Stimulated activated naive CD8-positive, alpha-beta T cell treated with anti-CD3 and anti-CD28 coated beads, Interleukin-15, Interleukin-2, amounts not matched to agents 100 U/mL and 50 U/mL, for 24 hours (primary cell): ENCODE measurements at places on chromosomes 3 and 15.
A peak's percentile ranks its signal among the peaks of the same experiment; 100 is the strongest.

GRCh38 chr3:57951066-57951882 is 56.9 kb upstream of the FLNB start:
- peak; percentile 16 for DNase-seq

DNA sequence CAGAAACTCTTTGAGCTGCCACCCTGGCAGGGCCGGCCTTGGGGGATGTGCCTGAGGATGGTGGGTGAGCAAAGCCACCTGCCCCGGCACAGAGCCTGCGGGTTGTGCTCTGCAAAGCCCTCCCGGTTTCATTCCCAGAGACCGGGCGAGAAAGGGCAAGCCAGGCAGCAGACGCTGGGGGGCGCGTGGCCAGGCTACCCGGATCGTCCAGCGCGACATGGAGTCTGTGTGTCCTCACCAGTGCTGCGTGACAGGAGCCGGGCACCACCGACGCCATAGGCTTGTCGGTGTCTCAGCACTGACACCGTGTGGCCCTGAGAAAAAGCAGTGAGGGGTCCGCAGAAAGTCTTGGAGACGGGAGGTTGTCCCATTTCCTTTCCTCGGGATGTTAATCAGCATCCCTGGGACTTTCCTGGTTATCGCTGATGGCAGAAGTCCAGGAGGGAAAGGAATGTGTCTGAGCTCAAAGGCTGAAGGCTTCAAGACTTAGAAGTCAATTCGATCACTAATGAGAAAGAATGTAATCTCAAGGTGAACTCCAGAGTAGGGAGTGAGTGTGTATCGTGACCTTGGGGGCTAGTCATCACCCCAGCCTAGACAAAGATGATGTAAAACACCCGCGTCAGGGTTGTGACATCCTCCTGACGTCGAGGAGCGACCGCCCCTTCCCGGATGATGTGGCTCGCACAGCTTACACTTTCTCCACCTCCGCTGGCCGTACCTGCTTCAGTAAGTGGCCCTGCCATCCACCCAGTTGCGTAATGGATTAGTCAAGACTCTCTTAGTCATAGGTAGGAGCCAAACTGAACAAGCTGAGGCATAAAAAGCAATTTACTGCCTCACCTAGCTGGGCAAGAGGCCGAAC is 36.3 kb upstream of the PLA2G4E start:
- DNase-seq, result peak; percentile 65

- DNase-seq, result no peak
These were observed 181.8 kb downstream of the MCTP2 start for GRCh38 chr15:94412979-94413746.

DNA sequence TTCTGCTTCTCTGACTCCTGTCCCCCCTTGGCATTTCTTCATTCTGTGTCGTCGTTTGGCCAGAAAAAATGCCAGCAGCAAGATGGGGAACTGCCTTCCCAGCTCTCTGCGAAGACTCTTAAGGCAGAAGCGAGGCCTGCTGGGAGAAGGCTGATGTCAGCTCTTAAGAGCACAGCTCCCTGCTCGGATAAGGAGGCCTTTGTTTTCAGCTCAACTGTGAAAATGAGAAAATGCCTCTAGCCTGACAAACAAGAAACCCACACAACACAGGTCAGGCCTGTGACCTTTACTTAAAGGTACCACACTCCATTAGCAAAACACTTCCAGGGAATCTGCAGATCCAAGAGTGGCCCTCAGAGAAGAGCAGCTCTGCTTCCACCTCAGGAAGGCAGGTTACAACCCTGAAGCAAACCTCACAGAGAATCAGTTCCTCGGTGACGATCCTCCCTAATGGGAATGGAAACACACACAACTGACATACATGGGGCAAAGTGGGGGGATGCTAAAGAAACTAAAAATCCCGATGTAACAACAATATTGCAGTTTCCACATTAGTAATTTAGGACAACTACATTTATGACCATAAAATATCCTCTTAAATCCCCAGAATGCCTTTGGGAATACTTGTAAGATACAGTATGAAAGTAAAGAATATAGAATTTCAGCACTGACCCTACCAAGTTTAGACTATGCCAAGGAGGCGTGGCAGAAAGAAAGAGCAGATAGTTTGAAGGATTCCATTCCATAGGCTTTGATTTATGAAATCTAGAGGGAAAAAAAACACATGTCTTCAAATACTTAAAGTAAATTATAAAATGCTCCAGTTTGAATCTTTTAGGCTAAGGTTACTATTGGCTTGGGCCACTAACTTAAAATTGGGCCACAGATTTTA is 52.1 kb downstream of the VGLL4 start:
- DNase-seq, result no peak

- DNase-seq, result no peak
These were observed 6.7 kb downstream of the VIPR1 start for GRCh38 chr3:42509111-42509510.

DNA sequence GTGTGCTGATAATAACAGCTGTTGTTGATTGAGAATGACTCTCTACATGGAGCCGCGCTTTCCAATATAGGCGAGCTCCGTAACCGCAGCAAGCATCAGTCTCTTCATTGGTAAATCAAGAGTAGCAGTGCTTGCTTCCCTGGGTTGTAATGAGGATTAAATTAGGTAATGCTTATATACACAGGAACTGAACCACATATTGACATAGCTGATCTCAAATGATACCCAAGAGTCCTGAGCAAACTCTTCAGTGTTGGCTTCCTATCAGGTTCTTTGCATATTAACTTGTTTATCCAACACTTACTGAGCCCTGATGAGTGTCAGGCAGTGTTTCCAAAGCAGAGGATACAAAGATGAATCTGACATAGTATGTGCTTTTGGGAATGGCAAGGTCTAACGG is 46.4 kb upstream of the SLCO3A1 start:
- no peak for DNase-seq

DNA sequence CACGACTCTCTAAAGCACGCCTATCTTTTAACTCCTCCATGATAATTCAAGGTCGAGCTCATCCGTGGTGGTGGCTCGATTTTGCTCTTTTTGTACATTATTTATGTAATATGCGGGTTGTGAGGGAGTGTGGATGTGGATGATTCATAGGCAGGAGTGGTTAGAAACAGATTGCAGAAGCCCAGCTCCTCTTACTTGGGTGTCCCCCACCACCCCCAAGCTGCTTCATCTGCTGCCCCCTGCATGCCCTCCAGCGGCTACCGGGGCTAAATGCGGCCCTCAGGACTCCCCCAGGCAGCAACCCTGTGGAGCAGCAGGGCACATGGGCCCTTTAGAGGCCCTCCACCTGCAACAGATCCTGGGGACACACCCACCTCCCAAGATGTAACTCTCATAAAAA is 111.5 kb upstream of the SELENOK start:
- no peak for DNase-seq

DNA sequence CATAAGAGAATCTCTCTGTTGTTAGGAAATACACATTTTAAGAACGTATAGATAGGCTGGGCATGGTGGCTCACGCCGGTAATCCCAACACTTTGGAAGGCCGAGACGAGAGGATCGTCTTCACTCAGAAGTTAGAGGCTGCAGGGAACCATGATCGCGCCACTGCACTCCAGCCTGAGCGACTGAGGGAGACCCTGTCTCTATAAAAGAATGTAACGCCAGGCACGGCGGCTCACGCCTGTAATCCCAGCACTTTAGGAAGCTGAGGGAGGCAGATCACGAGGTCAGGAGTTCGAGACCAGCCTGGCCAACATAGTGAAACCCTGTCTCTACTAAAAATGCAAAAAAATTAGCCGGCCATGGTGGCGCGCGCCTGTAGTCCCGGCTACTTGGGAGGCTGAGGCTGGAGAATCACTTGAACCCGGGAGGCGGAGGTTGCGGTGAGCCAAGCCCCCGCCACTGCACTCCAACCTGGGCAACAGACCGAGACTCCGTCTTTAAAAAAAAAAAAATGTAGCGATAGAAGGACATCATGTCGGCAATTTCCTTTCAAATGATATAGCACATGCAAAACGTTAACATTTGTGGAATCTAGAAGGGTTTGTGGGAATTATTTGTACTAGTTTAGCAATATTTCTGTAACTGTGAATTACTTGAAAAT is 730 bp upstream of the RPL14 start:
- DNase-seq, result no peak

- no peak for DNase-seq
These were observed 30.5 kb downstream of the PRR20G start for GRCh38 chr3:127257351-127257750.

- DNase-seq, result no peak
These were observed 76.6 kb downstream of the C3orf70 start for GRCh38 chr3:185076219-185076618.

DNA sequence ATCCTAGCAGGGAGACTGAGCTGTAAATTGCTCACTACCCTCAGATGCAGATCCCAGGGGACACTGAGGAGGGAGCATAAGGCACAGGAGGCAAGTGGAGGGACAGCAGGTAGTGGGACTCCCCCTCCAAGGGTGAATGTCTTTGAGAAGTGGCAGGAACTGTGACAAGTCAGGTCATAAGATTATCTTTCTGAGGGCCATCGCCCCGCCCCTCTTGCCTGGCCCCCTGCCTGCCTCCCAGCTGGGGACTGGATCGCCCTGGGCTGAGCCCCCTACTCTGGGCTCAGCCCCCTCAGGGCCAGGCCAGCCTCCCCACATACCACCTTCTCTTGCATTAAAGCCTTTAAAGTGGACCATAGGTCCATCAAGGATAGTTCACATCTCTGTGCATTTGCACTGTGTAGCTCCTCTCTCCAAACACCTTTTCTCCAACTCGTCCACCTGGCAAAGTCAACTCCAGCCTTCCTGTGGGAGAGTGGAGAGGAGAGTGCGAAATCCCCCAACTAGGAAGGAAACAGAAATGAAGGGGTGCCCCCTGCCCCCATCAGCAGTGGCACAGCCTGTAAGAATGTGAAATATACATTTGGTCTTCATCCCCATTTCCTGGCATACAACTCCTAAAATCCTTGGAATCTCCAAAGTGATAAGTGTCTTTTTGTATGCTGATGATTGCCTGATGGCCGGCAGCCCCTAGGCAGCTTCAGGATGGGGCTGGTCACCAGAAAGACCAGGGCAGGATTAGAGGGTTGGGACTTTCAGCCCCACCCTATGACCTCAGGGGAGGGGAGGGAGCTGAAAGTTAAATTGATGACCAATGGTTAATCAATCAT is 14.7 kb downstream of the PIF1 start:
- DNase-seq, result no peak

GRCh38 chr3:197349368-197349767 is 51.0 kb upstream of the DLG1 start:
- DNase-seq, result no peak

DNA sequence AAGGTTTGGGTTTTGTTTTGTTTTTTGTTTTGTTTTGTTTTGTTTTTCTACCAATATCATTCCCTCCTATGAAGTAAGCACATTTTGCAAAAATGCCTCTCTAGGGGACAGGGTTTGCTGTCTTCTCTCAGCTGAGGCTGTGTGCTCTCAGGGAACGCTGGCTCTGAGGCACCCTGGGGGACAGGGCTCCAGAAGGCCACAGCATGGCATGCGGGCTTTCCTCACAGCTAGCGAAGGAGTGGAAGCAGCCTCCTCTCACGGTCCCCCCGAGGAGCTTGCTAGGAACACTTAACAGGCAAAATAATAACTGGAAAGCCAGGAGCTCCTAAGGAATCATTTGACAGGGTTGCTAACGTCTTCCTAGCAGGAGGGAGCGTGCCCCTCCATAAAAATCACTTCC is 227.7 kb upstream of the ST8SIA2 start:
- DNase-seq, result no peak

- DNase-seq, result peak; percentile 45
These were observed 15.2 kb downstream of the GNAI2 start for GRCh38 chr3:50251220-50251619.

GRCh38 chr3:107064405-107065060 is 312.7 kb upstream of the CCDC54 start:
- peak; percentile 72 for DNase-seq

DNA sequence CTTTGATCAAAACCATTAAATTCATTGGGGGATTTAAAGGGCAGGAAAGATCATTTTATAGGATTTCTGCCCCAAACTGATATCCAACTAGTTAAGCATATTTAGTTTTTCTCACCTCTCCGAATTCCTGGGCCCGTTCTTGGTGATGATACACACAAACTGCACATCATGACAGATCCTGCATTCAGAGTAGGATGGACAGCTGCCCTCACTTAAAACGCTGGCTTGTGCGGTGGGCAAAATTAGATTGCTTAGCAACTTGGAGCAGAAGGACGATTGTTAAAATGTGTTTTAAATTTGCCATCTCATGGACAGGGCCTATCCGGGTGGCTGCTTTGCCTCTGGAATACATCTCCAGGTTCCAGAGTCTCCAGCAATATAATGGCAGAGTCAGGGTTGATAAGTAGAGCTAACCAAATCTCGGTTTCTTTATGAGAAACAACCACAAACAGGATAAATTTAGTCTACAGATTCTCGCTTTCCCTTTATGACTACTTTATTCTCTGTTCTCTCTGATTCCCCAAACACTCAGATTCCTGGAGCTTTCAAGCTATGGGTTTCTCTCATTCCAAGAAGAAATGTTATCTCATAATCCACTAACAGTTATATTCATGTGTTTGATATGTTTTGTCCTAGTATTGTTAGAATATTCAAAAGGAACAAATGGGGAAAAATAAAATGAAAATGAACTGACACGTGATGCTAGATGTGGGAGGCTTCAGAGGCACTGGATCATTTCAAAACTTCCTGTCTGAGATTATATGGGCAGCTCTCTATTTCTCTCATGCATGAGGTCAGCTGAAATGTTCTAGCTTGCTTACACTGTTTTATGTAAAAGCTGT is 1014.1 kb upstream of the SEMA6D start:
- DNase-seq, result no peak

DNA sequence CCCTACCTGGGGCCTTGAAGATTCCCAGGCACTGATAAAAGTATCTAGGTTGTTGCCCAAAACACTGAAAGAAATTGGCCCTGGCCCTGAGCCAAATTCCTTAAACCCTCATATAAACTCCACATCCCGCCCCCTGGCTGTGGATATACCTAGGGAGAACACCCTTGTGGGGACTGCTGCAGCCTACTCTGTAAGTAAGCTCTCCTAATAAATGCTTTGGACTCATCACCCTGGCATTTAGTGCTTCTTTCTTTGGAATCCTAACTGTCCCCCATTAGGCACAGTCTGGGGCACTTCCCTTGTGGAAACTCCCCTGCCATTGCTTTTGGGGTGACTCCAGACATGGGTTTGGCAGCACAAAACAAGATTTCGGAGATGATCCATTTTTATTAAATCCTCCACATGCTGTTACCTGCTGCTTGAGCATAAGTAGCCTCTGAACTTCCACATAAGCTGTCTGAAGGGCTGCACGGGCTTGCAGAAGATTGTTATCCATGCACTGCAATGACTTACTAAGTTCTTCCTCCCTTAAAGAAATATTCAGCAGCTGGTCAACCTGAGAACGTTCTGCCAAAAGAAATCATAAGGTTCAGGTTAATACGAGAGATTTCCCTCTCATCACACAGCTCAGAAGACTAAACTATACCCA is 46.4 kb downstream of the ZNF106 start:
- DNase-seq, result no peak

DNA sequence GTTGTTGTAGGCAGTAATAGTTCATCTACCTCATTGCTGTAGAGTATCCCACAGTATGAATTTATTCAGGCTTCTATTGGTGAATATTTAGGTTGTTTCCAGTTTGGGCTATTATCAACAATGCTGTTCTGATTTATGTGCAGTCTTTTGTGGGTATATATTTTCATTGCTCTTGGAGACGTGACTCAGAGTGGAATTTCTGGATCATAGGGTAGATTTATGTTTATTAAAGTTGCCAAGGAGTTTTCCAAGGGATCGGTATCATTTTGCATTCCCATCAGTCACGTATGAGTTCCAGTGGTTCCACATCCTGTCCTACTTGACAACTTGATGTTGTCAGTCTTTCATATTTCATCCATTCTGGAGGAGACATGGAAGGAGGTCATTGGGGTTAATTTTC is 8.4 kb upstream of the HRH1 start:
- DNase-seq, result no peak
